ENCODE measurements at places on chromosomes 1 and 21.

- DNase-seq, result no peak
Measured at GRCh38 chr1:21149430-21149854, 27.3 kb downstream of the EIF4G3 start.

- DNase-seq, result no peak
Measured at GRCh38 chr1:93749894-93750301, 68.3 kb upstream of the BCAR3 start.

- DNase-seq, result no peak
Measured at GRCh38 chr1:113002297-113002696, 46.3 kb upstream of the SLC16A1 start.

DNA sequence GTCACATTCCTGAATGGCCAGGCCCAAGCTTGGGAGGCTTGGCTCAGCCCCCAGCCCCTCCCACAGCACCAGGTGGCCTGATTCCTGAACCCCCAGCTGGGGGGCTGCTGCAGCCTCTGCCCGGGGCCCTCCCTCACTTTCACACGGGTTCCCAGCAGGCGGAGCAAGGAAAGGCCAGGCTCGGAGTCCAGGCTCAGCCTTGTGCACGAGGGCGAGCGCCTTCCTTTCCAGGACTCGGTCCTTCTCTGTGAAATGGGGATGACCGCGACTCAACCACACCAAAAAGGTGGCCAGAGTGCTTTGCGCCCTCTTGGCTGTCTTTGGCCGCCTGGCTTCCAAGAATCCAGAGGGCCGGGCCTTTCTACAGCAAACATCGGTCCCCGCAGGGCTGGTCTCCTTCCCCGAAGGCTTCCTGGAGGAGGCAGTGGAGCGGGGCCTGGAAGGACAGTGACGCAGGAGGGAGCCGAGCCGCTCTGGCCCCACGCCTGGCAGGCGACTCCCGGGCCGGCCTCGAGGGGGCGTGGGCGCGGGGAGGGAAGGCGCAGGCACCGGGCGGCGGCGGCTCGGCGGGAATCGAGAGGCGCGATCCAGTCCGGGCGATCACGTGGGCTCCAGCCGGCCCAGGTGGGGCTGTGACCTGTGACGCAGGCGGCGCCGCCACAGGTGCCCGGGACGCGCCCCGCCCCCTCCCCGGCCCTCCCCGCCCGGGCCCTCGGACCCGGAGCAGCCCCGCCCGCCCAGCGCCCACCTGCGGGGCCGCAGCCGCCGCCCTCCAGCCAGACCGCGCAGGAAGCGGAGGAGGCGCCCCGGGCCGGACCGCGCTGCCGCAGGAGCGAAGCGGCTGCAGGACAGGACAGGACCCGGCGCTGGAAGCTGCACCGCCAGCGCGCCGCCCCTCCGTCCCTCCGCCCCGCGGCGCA is at the start of gene ARHGEF16:
Gene ARHGEF16 (plus strand): TSS at position 775 of the 920 bp plus-strand sequence. CDS start 8,420 bp downstream, outside the sequence.
- DNase-seq, result no peak

GRCh38 chr1:117093870-117094621 is 27.5 kb downstream of the TRIM45 start:
- no peak for DNase-seq

DNA sequence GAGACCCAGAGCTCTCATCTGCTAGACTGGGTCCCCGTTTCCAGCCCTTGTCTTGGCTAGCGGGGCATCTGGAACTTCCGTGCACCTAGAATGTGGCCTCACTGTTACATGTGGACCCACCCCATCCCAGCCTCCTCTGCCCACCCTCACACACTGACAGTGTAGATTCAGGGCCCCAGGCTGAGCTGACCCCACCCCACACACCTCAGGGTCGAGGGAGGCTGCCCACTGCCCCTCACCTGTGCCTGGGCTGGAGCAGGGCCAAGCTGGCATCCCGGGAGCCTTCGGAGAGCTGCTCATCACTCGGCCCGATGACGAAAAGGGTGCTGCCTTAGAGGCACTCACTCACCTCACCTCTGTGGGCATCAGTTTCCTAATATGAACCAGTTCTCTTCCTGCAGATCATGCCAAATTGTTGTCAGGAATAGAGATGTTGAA is 11.1 kb downstream of the ACOT11 start:
- no peak for DNase-seq

GRCh38 chr1:39105841-39106765 is 80.0 kb downstream of the NDUFS5 start:
- no peak for DNase-seq

GRCh38 chr1:59885160-59885832 is 41.3 kb downstream of the CYP2J2 start:
- DNase-seq, result no peak

DNA sequence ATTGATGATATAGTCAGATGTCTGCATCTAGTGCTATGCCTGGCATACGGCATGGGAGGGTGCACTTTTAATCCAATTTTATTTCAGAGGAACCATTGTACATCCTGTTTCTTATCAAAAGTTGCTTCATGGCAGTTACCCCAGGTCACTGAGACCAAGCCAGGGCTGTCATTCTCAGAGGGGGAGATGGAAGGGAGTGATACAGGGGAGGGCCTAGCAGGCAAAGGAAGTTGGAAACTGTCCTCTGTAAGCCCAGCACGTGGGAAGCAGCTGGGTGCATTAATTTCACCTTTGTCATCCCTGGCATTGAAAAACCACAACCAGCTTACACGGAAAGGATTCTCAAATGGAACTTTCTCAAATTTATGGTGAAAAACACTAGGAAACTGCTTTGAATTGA is 458.7 kb upstream of the ADAMTS5 start:
- no peak for DNase-seq

DNA sequence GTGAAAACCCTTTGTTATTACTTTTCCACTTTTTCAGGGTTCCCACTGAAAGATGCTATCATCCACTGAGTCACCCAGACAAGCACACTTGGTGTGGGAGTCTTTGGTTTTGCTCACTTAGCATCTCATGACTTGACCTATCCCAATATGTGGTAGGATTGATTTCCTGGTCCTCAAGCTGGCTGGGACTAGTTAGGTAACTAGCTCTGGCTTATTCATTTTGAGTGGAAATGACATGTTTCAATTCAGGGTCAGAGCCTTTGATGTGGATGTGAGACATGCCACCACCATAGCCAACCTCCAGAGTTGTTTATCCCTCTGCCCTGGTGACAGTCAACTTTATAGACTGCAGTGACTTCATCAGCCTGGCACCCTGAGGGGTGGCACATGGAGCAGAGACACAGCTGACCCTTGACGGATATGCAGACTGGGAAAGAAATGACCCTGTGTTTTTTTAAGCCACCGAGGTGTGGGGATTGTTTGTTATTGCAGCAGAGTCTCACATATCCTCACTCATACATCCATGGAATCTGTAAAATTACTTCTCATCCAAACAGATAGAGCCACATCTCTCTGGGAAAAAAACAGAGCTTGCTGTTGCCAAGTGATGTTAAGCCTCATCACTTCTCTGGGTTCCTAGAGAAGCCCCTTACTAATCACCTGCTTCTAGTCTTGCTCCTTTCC is 699.9 kb downstream of the MATN1 start:
- DNase-seq, result no peak

GRCh38 chr1:94276988-94277434 is 39.6 kb upstream of the ARHGAP29 start:
- no peak for DNase-seq

- no peak for DNase-seq
Measured at GRCh38 chr1:106121728-106122127, 934.7 kb upstream of the PRMT6 start.

- no peak for DNase-seq
Measured at GRCh38 chr1:229285440-229285839, 14.5 kb downstream of the RAB4A start.

DNA sequence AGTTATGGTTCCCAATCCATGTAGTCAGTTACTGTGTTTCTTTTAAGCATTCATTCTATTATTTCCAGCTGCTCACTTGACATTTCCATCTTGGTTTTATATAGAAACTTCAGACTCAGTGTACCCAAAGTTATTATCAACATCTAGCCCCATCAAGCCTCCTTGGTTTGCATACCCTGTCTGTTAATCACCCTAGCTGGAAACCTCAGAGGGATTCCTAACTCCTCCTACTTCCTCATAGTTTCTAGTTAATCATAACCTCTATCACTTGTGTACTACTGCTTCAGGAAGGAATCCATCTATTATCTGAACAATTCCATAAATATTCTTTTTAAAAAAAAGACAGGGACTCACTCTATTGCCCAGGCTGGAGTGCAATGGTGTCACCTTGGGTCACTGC is 293.3 kb downstream of the SDCCAG8 start:
- DNase-seq, result no peak

- DNase-seq, result no peak
Measured at GRCh38 chr21:40902299-40902698, 55.3 kb upstream of the DSCAM start.

DNA sequence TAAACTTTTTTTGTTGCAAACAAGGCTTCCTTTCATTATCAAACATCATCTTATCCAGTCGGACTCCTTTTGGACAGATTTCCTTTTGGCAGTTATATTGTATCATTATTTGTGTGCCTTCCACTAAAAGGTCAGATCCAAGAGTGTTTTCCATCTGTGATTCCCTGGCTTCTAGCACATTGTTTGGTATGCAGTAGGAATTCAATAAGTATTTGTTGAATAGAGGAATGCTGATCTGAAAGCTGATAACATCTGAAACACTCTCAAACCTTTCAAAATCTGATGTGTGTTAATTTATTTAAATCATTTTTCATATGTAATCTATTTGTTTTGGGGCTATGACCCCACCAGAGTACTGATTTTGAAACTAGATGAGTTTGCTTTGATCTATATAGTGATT is 39.0 kb downstream of the NDC1 start:
- DNase-seq, result no peak

DNA sequence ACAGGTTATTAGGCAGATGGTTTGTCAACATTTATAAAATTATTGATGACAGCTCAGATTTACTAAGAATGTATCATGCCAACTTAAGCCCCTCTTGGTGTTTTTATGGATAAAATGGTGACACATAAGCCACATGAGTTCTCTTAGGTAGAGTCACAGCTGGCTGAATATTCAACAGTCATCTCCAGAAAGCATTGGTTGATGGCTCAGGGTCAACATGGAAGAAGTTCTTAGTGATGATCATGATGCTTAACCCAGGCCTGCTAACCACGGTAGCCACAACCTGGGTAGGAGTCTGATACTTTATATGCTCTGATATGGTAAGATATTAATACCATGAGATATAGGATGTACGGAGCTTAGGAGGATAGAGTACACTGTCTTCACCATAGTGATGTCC is 46.4 kb upstream of the SIPA1L2 start:
- no peak for DNase-seq

DNA sequence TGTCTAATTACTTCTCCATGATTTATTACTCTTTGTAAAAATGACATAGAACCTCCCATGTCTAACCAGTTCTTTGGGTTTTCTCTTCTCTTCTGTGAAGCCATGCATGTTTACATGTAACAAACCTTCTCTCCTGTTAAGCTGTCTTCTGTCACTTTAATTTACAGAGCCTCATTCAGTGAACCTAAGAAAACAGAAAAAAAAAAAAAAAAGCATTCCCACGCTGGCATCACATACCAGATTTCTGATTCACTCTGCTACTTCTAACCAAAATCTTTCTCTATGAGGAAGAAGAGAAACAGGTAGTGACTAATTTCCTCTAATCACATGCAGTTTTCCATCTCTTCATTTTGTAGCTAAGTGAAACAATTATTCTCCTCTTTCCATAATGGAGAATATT is 141.4 kb upstream of the CXADR start:
- no peak for DNase-seq

- no peak for DNase-seq
Measured at GRCh38 chr1:35461966-35462651, 95.1 kb downstream of the KIAA0319L start.

DNA sequence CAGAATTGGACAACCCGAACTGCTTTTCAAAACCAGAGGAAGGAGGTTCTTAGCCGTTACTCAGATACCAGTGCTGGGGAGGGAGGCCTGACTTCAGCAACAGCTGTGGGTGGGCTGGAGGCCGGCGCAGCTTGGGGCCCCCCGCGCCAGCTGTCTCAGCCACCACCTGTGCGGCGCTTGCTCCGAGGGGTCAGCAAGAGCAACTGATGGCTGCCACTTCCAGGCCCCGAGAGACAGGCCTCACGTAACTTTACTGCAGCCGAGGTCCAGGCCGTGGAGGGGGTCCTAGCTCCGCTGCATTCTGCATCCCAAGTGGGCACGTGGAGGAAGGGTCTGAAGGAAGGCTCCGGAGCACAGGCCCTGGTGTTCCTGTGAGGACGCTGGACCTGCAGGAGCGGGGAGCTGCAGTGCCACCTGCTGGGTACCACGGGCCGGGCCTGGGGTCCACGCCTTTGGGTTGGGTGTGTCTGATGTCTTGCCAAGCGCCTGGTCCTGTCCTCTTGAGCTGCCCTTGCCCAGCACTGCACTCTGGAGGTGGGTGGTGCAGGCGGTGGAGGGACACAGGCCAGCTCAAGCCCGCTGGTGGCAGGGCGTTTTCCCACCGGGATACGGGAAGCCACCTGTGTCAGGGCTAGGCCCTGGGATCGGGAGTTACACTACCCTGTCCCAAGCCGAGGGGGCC is 9.8 kb downstream of the THAP3 start:
- DNase-seq, result peak; percentile 31

Measured in activated naive CD4-positive, alpha-beta T cell (primary cell).